GM04503 (cell line): ENCODE measurements at places on chromosomes 6 and 20.

DNA sequence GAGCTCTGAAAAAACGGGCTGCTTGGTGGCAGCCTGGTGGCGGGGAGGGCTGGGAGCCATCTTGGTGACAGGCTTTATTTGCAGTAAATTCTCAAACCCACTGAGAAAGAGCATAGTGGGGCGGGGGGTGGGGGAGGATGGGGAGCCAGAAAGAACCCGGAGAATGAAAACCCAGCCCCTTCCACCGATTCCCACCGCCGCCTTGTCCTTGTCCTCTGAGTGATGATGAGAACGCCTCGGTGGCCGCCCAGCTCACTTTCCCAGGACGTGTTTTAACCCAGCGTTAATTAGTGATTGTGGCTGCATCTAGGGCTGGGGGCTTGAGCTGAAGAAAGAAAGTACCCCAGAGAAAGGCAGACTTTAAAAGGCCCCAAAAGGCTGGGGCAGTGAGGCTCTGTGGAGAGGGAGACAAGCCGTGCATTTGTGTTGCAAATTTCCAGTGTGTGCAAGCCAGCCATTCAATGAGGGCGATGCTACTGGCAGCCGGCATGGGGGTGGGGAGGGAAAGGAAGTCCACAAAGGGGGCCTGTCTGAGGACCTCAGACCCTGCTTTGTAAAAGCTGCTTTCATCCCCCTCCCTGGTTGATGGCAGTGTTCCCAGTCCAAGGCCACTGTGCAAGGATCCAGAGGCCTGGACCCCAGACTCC is 6.2 kb upstream of the GHRH start:
- DNase-seq, result no peak

DNA sequence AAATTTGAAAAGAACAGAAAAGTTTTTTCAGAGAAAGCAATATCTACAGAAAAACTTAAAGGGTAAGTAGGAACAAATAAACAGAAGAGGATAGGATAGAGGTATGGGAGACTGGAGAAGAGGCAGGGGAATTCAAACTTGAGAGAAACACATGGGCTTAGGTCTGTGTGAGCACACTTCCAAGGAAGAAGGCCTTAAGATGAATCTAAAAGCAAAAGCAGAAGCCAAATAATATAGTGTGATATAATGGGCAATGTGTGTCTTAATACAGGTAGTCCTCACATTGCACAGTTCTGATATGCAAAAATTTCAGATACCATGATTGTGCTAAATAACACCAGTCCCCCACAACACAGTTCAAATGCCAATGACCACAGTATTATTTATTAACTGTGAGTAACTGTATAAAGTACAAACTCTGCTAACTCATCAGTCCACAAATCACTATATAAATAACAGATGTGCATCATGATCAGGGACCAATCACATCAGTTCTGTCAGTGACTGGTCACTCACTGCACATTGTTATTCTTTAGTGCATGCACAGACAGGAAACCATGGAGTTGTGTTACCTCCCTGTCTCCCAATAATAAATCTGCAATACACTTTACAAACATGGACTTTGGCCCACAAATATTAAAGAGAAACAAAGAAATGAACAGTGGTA is 18.6 kb downstream of the SNX14 start:
- DNase-seq, result no peak

DNA sequence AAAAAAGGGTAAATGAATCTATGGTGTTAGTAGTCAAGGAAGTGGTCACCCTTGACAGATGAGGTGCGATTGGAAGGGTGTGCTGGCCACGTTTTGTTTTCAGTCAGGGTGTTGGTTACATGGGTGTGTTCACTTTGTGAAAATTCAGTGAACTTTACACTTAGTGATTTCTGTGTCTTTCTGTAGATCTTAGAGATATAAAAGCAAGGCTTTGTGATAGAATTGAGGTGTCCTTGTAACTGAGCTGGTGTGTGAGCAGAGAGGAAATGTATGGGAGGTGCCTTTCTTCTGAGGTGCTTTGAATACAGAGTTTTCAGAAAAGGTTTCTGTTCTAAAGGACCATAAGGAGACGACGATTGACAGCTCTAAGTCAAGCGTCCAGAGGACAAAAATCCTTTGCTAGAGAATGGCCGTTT is 90.5 kb downstream of the SAMD3 start:
- DNase-seq, result no peak

DNA sequence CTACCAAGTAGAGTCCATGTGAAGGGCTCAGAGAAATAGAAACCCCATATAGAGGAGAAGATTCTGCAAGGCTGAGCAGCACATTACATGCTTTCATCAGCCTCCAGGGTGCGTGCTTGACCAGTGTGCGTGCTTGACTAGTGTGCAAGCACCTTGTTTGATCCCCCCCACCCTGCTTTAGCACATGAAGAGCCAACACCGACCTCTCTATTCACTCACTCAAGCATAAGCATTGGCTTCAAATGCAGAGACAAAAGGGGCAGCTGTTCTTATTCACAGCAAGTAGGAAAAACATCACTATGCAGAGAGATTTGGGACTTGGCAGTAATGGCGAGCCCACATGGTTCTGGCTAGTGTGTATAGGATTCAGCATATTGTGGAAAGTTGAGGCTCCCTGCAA is 278.7 kb upstream of the RNF217 start:
- DNase-seq, result no peak

GRCh38 chr6:37280162-37280887 is 22.4 kb upstream of the TMEM217 start:
- no peak for DNase-seq

DNA sequence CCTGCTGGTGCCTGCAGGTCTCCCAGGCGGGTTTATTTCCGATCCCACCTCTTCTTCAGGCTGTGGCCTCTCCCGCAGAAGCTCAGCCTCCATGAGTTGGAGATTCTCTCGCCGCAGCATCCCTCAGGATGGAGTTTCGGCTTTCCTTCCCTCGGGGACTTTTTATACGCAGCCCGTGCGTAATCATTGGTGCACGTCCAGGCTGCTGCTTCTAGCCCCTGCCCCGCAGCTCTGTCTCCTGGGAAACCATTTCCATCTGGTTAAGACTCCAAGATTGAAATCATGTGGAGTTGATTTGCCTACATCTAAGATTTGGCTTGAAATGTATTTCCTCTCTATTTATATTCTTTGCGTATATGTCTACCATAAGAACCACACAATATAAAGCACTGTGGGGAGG is 46.7 kb upstream of the CARMIL1 start:
- no peak for DNase-seq
